ENCODE measurements at places on chromosomes 5 and 9.

DNA sequence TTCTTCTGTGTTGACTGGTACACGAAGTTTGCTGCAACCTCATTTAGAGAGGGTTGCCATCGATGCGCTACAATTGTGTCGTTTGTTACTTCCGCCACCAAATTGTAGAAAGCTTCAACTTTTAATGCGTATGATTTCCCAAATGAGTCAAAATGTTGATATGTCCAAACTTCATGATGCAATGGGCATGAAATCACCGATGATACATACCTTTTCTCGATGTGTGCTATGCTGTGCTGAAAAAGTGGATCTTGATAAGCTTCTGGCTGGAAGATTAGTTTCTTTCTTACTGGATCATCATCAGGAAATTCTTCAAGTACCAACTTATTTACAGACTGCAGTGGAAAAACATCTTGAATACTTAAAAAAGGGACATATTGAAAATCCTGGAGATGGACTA, 65.7 kb downstream of the TMEM38B start:
- no peak for DNase-seq

GRCh38 chr9:94159069-94159939, 75.0 kb downstream of the PTPDC1 start:
- no peak for DNase-seq

- DNase-seq, result no peak
Observed at GRCh38 chr9:27003426-27004077, 1.9 kb downstream of the LRRC19 start.

DNA sequence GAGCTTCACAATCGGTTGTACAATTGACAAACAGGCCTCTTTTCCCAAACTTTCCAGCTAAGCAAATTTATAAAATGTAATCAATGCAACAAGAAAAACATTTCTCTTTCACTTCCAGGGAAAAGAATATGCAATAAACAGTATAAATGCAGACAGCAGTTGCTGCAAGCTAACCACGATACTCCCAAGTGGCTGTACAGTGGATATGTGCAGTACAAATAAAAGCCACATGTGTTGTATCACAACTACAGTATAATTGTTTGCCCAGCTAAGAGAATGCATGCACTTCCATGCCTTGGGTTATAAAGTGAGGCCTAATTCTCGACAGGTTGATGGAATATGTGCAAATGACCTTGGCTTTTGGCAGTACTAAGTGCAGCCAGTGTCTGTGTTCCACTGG, 16.7 kb upstream of the PDCL start:
- DNase-seq, result no peak

DNA sequence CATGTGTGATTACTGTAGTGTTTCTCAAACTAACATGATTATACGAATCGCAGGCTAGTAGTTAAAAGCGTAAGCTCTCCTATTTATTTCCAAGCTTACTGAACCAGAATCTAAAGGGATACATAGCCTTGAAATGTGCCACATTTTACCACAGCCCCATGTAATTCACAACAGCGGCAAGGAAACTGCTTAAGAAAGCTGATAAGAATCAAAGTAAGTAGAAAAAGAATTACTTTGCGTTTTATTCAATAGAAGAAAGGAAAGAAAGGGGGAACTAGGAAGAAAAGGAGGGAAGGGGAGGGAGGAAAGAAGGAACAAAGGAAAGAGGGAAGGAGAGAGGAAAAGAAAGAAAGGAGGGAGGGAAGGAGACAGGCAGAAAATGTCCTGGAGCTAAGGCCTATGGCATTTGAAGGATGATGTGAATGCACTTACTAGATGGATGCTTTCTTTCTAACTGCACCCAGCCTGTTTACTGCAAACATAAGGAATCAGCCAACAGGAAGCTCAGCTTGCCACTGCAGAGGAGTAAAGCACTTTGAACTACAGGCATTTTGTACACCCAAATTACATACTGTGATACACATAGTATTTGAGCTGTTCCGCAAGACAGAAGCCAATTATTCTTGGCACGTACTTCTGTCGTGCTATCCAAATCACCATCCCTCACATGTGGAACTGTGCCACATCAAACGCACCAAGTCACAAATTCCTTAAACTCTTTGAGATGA, 521.7 kb downstream of the RAB3C start:
- no peak for DNase-seq

DNA sequence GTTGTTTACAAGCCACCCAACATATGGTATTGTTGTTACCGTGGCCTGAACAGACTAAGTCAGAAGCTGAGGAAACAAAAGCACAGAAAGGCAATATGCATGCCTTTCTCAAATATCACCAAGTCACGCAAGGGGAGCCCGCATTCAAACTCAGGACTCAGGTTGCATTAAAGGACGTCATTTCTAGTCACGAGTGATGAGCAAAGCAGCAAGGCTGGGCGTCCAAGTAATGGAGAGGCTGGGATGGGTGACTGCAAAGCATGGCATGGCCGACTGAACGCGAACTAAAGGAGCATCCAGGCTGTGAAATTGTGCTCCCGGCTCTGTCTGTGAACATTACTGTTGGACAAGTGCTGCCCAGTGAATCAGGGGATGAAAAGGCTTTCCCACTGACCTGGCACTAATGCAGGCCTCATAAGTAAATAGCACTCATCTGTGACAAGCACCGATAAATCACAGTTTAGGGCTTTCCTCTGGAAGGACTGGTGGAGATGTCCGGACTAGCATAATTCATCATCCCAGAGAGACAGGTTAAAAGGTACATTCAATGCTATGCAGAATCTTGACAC, 202.8 kb downstream of the SPOCK1 start:
- DNase-seq, result no peak

GRCh38 chr5:169970339-169970738, 10.0 kb downstream of the INSYN2B start:
- no peak for DNase-seq

- DNase-seq, result no peak
Observed at GRCh38 chr5:59128646-59129290, 545.9 kb downstream of the RAB3C start.

DNA sequence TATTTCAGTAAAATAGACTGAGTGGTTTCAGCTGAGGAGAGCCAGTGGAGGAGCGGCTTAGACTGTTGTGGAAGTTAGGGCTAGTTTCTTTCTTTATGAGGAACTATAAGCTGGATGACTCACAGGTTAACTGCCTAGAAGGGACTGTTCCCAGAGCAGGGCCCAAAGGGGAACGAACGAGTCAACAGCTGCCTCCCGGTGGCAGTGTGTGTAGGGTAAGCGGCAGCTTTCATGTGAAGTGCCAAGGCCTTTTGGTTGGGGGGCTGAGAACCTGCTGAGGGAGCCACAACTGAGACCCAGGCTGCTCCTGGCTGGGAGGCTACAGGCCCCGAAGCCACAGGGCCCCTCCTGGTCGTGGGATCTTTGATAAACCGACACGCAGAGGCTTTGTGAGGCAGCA, 7.0 kb downstream of the SQSTM1 start:
- DNase-seq, result no peak

DNA sequence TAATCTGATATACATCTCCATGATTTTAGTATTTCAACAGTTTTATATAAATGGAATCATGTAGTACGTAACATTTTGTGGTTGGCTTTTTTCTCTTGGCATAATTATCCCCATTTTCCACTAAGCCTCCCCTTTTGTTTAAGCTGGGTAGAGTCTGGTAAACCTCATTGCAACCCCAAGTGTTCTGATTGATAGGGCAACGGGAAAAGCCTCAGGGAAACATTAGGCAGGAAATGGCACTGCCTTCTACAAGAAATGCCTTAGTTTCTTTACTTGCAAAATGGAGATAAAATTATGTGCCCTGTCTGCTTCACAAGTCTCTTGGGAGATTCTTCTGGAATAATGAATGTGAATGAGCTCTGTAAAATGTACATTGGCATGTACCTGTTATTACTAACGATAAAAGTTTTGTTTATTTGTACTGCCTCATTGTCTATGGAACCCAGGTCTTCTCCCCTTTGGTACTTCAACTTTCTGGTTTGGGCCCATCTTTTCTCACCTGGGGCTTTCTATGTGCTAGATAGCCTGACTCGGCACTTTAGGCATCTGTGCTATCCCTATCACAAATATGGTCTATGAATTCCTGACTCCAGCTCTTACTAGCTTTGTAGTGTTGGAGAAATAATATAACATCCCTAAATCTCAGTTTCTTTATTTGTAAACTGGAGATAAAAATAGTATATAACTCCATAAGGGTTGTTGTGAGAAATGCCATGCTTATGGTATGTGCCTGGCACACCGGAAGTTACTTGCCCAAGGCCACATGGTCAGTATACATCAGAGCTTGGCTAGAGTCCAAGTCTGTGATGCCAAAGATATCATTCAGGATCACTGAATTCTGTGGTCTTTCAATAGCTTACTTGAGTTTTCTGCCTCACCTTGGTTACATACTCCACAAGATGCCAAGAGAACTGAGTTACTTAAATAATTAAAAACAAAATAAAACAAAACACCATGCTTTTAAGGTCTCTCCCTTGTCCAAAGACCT, 48.2 kb upstream of the ZNF169 start:
- no peak for DNase-seq

GRCh38 chr5:33968211-33969005, 16.1 kb downstream of the SLC45A2 start:
- DNase-seq, result no peak

GRCh38 chr5:134139377-134139851, 24.9 kb downstream of the TCF7 start:
- no peak for DNase-seq

- no peak for DNase-seq
Observed at GRCh38 chr9:16553869-16554540, 316.5 kb downstream of the BNC2 start.

DNA sequence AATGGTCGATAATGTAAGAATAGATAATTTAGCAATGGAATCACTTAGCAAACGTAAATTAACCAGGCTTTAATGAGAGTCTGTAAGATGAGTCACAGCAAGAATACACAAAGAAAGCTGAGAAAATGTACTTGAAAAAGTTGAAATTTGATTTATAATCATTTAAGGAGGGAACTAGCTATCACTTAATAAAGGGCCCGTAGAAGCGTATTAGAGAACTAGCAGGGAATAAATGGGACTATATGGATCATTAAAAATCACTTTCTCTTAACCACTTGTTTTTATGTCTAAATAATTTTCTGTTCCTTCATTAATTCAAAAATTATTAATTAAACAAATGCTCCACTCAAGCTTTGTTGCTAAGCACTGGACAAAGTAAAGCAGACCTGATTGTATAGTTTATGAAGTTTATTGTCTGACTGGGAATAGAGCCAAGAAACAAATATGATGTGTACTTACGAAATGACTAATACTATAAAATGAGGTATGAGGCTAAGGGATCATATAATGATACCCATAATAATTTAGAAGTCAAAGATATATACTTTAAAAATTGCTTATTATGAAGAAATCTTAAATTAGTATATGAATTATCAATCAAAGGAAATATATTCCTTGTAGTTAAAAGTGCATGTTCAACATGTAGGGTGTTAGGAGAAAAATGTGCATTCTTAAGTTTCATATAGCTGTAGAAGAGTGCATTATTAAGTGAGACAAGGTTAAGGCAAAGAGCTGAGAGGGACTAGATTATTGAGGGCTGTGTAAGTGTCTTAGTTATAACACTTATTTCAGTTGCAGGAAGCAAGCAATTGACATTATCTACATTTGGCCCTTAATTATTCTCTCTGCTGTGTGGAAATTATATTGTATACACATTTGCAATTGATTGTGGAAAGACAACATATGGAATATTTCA, 196.8 kb downstream of the PRDM9 start:
- no peak for DNase-seq
